AG04449 (cell line): ENCODE measurements at places on chromosomes 11 and 22.

- no peak for DNase-seq
Observed at GRCh38 chr22:34395370-34395769, 475.1 kb upstream of the LARGE1 start.

- no peak for DNase-seq
Observed at GRCh38 chr11:111097191-111097590, 148.3 kb upstream of the POU2AF2 start.

GRCh38 chr11:129308241-129308865 lies 67.3 kb upstream of the BARX2 start:
- no peak for DNase-seq

DNA sequence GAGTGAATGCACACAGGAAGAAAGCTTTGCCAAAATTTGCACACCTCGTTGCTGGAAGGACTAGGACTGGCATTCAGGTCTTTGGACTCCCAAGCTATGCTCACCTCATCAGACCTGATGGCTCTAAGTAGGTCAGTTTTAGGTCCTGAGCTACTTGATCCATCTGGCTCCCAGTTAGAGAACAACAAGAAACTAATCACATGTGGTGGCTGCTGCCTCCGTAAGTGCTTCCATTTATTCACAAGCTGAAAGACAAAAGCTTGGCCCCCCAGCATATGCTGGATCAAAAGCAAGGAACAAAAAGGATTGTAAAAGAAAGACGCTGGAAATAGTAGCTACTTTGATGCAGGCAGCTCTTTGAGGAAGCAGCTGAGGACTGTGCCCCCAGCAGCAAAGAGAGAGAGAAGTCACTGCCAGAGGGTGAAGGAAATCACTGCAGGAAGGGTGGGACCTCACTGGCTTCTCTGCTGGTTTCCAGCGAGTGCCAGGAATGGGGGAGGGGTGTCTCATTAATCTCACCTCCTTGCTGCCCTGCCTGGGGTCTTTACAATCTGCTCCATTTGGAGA lies 268.9 kb downstream of the KIRREL3 start:
- DNase-seq: no peak

- no peak for DNase-seq
Observed at GRCh38 chr11:27174021-27174420, 133.4 kb downstream of the BBOX1 start.

DNA sequence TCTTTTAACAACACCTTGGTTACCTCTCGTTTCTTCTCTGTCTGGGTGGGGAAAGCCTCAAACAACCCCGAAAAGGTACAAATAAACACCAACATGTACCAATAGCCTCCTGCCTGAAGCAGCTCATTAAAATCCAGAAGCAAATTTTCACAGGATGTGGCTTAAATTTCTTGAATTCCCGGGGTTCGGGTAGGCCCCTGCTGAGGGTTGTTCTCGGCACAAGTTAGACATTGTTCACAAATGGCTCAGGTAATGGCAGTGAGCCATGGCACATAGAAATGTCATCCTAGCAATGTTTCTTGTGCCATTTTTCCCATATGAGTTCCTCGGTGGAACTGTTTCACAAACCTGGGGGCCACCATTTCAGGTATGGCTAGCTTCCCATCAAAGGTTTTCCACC lies 19.7 kb upstream of the GLYATL1 start:
- no peak for DNase-seq

GRCh38 chr11:131290185-131290584 lies 80.2 kb upstream of the NTM start:
- no peak for DNase-seq

DNA sequence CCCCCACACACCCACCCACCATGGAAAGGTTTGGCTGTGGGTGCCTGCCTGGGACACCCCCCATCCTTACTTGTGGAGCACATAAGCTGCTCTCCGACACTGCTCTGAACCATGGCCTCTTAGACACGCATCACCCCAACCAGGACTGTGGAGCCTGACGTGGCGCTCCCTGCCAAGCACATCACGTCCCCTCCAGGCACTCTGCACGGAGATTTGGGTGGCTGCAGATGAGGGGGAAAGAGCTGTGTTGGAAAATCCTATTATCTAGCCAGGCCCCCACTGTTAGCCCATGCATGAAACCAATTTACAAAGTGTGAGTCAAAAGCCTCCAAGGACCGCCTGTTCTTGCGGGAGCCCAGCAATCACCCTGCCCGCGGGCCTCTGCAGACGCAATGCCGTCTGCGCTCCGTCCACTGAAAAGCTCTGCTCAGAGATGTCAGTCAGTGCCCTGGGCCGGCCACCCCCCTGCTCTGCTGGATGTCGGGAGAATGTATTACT lies 163.4 kb upstream of the NECTIN1 start:
- DNase-seq: no peak

- no peak for DNase-seq
Observed at GRCh38 chr11:86204356-86204755, 40.2 kb upstream of the EED start.

DNA sequence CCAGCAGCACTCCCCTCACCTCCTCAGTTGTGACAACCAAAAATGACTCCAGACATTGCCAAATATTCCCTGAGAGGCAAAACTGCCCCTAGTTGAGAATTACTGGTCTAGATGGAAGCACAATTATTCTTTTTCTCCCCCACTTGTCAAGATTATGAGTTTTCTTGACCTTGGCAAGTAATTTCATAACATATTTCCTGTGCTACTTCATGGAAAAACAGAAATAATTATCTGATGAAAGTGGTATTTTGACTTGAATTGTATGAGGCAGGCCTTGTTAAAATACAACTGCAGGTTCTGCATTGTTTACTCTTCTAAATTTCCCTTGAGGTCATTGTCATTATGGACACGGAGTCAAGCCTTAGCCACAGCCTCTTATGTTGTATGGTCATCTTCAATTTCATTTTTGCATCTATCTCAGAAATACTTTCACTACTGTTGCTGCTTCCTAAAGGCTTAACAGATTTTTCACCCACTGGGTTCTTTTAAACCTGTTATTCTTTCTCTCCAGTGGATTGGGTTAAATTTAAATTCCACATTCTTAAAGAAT lies 32.2 kb upstream of the LDLRAD3 start:
- no peak for DNase-seq

DNA sequence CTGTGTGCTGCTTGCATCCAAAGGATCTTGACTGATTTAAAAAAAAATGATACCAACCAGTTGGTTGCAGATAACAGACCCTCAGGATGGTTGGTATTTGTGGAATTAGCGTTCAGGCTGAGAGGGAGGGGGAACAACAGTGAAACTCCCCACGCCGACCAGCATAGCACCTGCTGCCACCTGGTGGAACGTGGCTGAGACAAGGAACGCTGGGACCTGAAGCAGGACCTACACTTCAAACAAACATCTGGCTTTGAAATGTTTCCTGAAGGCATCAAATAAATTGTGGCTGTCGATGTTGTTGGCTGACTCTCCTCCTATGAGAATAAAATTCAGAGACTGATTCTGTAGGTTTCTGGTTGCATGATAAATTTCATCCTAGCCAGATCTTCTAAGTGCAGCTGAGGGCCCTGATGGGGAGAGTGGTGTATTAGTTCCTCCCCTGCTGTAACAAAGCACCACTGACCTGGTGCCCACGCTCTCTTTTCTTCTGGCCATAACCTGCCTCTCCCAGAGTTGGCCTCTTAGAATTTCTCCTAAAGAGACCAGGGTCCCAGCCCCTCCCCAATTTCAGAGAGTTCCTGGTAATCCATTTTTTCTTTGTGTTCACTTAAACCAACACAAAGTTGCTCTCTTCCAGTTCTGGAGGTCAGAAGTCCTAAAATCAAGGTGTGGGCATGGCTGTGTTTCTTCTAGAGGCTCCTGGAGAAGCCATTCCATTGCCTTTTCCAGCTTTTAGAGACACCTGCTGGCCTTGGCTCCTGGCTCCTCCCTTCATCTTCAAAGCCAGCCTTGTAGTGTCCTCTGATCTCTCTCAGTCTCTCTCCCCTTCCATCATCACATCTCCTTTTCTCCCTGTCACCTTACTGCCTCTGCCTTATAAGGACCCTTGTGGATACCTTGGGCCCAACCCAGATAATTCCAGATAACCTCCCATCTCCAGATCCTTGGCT lies 17.3 kb downstream of the APOL2 start:
- DNase-seq: no peak

GRCh38 chr11:57597916-57598830 lies 688 bp downstream of the SERPING1 start:
- no peak for DNase-seq

DNA sequence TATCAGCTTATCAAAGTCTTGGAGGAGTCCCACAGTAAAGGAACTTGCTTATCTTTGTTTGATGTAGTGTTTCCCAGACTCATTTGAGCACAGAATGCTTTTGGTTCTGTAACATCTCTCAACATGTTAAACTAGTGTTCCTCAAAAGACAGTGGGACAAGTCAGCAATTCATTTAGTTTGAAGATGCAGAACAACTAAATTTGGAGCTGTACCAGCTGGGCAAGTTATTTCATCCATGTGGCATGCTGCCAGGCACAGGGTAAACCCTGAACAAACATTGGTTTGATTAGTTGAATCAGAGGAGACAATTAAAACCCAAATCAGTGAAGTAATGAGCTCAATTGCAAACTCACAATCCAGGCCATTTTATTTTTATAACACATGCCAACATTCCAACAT lies 141.2 kb downstream of the CSNK2A3 start:
- no peak for DNase-seq

DNA sequence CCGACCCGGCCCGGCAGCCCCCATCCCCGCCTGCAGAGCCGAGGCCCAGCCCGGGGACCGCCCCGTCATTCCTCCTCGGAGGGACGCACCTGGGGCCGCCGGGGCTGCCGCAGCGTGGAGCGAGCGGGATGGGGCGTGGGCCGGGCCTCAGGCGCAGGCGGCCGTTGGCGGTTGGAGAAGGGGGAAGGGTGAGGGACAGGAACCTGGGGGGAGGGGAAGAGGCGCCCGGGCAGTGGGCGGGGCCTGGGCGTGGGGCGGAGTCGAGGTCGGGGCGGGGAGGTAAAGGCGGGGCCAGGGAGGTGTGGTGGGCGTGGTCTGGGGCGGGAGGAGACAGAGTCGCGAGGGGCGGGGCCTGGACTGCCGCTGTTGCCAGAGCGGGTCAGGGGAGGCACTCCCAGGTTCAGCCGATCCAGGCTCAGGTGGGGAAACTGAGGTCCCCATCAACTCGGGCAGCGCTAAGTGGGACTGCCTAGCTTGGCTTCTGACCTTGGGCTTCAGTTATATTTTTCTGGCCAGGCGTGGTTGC lies at the start of gene TESMIN:
TSS of gene TESMIN (minus strand) at position 190 of the 526 bp plus-strand sequence. CDS start 860 bp downstream, outside the sequence.
- no peak for DNase-seq
